LHCN-M2 (cell line): ENCODE measurements at places on chromosomes 7 and 10. TPM values are rescaled to one million over a fixed set of nuclear protein-coding genes. Genes with fewer than 3 reads are reported as not detected.

GRCh38 chr10:11515596-11516430 lies 95.6 kb downstream of the USP6NL start:
- DNase-seq = peak; percentile 54

DNA sequence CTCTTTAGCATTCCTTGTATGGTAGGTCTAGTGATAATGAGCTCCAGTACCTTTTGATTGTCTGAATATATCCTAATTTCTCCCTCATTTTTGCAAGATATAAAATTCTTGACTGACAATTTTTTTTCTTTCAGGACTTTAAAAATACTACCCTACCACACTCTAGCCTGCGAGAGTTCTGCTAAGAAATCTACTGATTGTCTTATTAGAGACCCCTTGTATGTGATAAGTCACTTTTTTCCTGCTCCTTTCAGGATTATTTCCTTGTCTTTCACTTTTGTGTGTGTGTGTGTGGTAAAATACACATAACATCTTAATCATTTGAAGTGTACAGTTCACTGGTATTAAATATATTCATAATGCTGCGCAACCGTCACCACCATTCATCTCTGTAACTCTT lies 68.7 kb upstream of the PPP1R9A start:
- DNase-seq = no peak

DNA sequence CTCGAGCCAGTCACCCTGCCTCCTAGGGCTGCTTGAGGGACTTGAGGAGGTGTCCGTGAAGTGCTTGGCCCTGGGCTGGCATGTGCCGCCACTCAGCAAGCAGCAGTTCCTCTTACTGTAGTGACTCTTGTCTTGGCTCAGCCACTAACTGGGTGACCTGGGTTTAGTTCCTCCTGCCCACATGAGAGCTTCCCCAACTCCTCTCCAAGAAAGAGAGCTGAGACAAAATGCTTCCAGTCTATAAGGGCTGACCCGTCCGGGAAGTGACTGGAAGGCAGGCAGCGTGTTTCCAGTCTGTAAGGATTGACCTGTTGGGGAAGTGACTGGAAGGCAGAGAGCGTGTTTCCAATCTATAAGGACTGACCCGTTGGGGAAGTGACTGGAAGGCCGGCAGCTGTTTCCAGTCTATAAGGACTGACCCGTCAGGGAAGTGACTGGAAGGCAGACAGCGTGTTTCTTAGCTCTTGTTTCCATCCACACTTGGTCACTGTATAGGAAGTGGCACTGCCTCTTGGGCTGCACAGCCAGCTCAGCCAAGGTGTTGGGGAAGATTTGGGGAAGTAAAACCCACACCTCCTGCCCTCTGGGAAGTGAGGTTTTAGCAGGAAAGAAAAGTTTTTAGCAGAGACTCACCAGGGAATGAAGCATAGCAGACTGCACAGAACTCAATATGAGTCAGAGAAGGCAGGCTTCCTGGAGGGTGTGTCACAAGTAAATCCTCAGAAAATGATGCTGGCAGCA lies 53.3 kb upstream of the PPIF start:
- DNase-seq = peak; percentile 39

- DNase-seq = no peak
Observed at GRCh38 chr7:11505471-11505985, 326.5 kb downstream of the THSD7A start.

GRCh38 chr7:138089080-138089901 lies 13.0 kb downstream of the AKR1D1 start:
- DNase-seq = peak; percentile 58

DNA sequence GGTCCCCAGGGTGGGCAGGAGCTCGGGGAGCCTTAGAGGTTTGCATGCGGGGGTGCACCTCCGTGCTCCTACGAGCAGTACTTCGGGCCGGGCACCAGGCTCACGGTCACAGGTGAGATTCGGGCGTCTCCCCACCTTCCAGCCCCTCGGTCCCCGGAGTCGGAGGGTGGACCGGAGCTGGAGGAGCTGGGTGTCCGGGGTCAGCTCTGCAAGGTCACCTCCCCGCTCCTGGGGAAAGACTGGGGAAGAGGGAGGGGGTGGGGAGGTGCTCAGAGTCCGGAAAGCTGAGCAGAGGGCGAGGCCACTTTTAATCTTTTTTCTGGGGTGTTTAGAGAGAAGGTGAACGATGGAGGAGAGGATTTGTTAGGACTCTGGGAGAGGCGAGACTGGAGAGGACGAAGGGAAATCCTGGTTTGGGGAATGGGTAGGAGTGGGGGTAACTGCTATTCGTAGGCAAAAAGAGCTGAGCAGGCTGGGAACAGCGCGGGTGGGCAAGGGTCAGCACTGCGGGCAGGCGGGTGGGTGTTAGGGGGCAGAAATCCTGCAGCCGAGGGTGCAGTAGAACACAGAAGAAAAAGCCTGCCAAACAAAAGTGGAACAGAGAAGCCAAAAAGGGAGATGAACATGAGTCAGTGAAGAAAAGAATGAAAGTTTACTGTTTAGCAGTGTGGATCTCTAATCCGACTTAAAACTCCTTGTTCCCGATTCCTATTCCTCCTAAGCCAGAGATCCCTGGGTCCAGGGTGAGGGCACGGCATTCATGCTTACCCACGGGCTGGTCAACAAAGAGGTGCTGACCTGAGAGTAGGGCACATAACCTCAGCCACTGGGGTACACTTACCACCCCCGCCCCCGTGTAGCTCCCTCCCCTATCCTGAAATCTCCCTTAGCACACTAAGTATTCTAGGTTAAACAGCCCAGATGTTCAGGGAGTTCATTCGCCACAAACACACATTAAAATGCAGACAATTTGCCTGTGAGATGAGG lies 26.9 kb downstream of the PRSS2 start:
- no peak for DNase-seq

- DNase-seq = no peak
Observed at GRCh38 chr7:66974986-66975590, 20.3 kb downstream of the SBDS start.

- peak; percentile 75 for DNase-seq
Observed at GRCh38 chr10:91409869-91410637, at the start of gene HECTD2. HECTD2 (plus strand) TSS chr10:91410344; CDS start chr10:91410439, 95 bp downstream.

GRCh38 chr10:29709484-29710002 lies 74.8 kb upstream of the SVIL start:
- DNase-seq = no peak

- peak; percentile 41 for DNase-seq
Observed at GRCh38 chr10:67697724-67698131, 1.7 kb upstream of the CTNNA3 start.

- no peak for DNase-seq
Observed at GRCh38 chr7:36171503-36171902, 18.4 kb downstream of the EEPD1 start.

DNA sequence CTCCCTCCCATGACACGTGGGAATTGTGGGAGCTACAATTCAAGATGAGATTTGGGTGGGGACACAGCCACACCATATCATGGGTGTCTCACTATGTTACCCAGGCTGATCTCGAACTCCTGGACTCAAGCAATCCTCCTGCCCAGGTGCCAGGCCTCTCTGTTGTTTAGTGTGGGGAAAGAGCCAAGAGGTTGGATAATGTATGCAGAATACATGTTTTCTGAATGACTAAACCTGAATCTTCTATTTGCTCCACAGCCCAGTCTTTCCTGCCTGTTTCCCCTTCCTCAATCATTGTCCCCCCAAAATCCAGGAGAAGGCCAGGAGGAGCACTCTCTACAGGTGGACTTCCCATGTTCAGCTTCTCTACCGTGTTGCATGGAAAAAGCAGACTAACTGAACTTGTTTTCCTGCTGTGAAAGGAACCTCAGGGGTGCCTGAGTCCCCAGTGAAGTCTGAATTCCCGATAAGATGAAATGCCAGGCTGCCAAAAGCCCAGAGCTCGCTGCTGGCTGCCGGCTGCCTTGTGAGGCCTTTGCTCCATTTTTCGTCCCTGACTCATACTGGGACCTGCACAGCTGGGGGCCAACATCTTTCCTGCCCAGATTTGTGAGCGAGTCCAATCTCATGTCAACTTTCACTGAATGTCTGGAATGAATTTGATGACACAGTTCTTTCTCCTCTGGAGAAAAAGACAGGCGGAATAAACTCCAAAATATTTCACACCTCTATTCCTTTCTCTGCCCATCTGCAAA lies 588.0 kb downstream of the CALN1 start:
- DNase-seq = no peak

- peak; percentile 53 for DNase-seq
Observed at GRCh38 chr7:18345641-18346234, 149.8 kb upstream of the HDAC9 start.

- DNase-seq = peak; percentile 28
Observed at GRCh38 chr10:100146875-100147650, 38.8 kb downstream of the ERLIN1 start.

GRCh38 chr7:15209429-15209828 lies 306.9 kb upstream of the DGKB start:
- no peak for DNase-seq

DNA sequence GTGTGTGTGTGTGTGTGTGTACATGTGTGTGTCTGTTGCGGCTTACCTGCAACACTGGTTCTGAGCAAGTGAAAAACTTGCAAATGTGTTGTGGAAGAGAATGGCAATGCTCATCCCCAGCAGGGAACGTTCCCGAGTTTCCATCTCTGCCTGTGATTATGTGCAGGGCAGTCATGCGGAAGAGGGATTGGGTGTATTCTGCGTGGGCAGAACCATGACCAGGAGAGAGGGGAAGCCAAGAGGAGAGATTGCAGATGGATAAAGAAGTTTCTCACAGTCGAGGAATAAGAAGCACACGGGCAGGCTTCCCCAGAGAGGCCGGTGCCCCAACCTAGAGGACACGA lies 99.9 kb downstream of the CTBP2 start:
- DNase-seq = no peak

GRCh38 chr10:112721080-112721698 lies 228.9 kb upstream of the TCF7L2 start:
- DNase-seq = peak; percentile 47

DNA sequence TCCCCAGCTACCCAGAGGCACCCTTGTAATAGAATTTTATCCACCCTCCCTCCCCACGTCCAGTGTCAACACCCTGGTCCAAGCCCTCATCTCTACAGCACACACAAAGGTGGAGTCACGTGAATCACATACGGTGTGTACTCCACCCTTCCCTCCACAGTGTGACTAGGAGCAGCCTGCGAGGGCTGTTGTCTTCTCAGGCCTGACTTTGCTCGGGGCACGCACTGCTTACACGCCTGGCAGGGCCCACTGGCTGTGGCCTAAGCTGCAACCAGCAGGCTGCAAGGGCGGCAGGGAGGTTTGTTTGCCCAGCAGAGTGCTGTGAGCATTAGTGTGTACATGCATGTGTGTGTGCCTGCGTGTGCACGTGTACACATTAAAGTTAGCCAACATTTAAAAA lies 93.7 kb downstream of the COBL start:
- no peak for DNase-seq

GRCh38 chr10:43890124-43890523 lies 241.4 kb upstream of the ZNF32 start:
- DNase-seq = peak; percentile 64

DNA sequence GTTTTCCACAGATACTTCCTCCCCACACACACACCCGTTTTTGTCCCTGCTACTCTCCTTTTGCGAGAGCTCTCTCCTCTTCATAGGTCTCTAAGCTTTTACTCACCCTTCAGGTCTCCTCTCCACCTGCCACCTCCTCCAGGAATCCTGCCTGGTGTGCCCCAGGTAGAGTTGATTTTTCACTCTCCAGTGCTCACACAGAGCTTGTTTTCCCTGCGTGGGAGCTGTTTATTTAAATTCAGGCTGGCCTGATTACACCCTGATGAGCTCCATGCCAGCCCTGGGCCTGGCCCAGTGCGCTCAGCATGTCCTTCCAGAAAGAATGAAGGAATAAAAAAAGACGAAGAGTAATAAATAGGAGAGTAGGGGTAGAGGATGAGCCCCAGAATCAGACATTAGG lies 7.5 kb upstream of the CLDN4 start:
- no peak for DNase-seq

DNA sequence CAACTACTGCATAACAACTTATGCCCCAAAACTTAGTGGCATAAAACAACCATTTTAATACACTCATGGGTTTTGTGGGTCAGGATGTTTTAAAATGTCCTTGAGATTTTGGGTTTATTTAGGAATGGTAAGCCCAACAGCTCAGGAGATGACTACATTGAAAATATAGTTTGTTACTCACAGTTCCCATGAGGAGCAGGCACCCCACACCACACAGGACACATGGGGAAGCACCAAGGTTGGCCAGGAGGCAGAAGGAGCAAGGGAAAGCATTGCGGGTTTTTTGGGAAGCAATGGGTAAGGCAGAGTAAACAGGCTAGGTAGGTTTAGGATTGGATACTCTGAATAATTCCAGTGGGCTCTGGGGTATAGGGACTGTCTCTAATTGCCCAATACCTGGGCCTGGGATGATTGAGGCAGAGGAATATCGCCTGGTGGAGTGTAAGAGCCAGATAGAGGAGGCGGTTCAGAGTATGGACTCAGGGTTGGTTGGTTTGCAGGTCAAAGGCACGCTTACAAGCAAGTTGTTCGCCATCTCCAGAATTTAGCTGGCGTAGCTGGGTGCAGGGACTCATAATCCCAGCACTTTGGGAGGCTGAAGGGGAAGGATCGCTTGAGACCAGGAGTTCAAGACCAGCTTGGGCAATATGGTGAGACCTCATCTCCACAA lies 10.0 kb upstream of the MARVELD1 start:
- no peak for DNase-seq

DNA sequence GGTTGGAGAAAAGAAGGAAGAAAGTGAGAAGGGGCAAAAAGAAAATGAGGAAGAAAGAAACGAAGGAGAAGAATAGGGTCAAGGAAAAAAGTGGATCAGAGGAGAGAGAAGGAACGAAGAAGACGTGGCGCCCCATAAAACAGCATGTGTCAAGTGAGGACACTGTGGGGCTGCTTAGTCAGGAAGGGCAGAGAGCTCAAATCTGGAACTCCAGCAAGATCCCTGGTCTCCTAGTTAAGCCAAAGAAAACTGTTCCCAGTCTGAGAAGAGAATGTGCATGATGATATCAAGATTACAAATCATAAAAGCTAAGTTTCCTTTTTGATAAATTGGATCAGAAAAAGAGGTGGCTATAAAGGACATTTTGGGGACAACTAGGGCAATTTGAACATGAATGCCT lies 33.0 kb downstream of the CREB3L2 start:
- DNase-seq = no peak

DNA sequence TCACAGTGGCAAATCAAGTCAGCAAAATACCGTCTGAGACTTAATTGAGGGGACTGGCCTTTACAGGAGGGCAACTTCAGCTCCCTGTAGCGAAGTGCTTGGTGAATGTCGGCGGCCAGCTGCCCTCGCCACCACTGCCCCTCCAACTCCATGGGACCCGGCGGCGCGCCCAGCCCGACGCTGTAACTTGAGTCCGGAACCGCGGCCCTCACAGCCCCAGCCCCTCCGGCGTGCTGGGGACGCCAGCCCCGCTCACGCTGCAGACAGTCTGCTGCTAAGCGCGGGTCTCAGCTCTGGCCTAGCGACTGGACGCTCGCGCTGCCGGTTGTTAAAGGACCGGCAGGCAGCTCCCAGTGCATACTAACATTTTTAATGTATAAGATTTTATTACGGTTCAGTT lies 113.4 kb upstream of the NUPR2 start:
- no peak for DNase-seq

The ZNF273 gene
- 8.7 and 9.6 TPM in 2 replicates for total RNA-seq

The TRPV6 gene
- not detected in 2 replicates for total RNA-seq

The CDNF gene
- total RNA-seq = 0.96 and 1.1 TPM in 2 replicates

The P4HA1 gene
- 124 and 139 TPM in 2 replicates for total RNA-seq

The LRIT1 gene
- total RNA-seq = not detected in 2 replicates

The MBL2 gene
- not detected in 2 replicates for total RNA-seq

The NANOS1 gene
- total RNA-seq = 0.45 and 0.98 TPM in 2 replicates

The PBLD gene
- 6.2 and 6.8 TPM in 2 replicates for total RNA-seq

The ASB10 gene
- not detected in 2 replicates for total RNA-seq

The RBP3 gene
- total RNA-seq = not detected in 2 replicates

The FAM25C gene
- total RNA-seq = not detected in 2 replicates

The CNNM1 gene
- 0.17 and 0.32 TPM in 2 replicates for total RNA-seq

The SDK1 gene
- 7.2 and 8.3 TPM in 2 replicates for total RNA-seq

The FFAR4 gene
- total RNA-seq = not detected in 2 replicates

The GATAD1 gene
- total RNA-seq = 24.1 and 29.5 TPM in 2 replicates

The PRKAR2B gene
- 0.06 and 0.26 TPM in 2 replicates for total RNA-seq

The ZRANB1 gene
- total RNA-seq = 9.4 and 11.5 TPM in 2 replicates

The GRM8 gene
- 0.11 TPM in 1 of 2 replicates, not detected in the other for total RNA-seq
